ENCODE measurements at places on chromosomes 5 and 9.

- DNase-seq = no peak
Observed at GRCh38 chr9:78881295-78881694, 584.4 kb downstream of the PSAT1 start.

DNA sequence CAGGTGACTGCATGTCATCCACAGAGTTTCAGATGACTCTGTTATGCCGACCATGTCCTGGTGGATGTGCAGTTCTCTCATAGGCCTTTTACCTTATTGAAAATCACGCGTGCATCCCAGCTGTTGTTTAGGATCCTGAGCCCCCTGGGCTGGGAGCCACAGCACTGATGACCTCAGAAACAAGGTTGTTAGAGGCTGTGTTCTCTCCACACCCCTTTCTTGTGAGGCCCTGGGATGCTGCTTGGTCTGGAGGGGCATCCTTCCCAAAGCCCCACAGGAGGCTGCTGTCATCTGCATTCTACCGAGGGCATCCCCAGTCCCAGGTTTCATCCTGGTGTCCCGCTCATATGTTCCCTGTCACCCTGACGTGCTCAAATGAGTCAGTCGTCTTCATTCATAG is 76.5 kb upstream of the IRX4 start:
- no peak for DNase-seq

DNA sequence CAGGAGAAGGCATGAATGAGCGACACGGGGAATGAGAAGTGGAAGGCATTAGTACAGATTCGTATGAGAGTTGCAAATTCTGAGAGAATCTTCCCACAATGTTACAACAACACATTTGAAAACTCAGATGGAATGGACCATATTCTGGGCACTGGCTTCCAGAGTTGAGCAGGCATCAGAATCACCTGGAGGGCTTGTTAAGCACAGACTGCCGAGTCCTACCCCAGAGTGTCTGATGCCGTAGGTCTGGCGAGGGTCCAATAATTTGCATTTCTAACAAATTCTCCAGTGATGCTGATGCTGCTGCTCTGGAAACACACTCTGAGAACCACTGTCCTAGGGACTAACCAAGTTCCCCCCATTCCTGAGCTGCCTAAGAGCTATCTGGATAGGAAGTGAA is 2.9 kb upstream of the TLX3 start:
- no peak for DNase-seq

DNA sequence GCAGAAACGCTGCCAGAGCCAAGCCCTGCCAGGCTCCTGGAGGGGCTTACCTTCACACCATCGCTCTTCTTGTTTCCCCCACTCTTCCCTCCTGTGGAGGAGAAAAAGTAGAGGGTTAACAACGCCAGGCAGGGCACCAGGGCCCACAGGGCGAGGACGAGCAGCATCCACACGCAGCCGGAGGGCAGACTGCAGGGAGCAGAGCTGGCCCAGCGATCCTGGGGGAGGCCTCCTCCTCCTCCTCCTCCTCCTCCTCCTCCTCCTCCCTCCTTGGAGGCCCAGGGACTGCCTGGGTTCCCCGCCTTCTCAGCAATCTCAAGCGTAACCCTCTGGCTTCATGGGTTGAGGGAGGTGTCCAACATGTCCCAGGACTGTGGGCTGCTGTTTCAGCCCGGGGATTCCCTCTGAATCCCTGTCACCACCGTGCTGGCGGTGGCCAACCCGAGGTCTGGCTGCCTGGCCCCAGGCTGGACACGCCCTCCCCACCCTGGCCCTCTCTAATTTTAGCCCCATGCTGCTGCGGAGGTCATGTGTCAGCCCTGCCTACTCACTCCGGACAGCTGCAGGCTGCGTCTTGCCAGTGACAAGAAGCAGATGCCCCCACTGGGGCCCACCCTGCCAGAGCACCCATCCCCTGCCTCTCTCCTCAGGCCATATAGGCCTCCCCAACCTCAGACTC is 44.3 kb downstream of the CAMK2A start:
- DNase-seq = peak; percentile 31

DNA sequence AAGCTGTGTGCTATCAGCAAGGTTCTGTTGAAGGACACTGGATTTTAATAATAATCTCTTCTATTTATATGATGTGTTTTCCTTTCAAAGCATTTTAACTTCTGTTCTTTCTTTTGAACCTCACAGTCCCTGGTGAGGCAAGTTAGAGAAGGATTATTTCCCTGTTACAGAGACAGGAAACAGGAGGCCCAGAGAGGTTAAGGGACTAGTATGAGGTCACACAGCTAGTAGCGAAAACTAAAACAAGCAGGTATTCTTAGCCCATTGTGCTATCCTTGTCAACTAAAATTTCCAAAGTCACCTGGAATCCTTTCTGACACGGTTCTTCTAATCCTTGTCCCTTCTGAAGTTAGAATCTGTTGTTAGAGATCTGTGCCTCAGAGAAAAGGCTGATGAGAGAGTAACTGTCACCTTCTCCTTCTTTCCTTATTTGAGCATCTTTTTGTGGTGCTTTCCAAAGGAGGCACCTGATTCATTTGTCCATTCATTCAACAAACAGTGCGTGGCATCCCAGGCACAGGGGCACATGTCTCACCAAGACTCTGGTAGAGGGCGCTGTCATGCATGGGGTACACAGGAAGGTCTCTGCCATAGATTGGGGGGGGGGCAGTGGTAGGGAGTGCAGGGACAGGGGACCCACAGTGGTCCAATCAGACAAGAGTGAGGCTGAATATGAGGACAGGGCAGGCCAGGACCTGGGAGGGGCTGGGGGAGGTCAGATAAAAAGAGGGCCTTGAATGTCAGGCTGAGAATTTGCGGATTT is 61.5 kb downstream of the CRB2 start:
- DNase-seq = no peak

DNA sequence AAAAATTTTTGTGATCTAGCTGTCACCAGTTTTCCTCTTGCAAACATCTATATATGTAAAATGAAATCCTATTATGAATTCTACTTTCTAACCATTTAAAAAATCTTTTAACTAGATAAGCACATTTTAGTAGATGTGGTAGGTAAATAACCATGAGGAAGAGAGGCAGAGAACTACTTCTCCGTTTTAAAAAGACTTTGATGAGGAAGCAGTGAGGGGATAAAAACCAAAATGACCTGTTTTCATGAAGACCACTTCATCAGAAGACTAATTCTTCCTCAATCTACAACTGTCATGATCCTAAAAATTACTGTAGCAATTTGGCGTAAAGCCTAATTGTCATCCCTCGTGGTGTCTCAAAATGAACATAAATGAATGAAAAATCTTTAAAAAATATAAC is 15.7 kb upstream of the ERBIN start:
- no peak for DNase-seq

DNA sequence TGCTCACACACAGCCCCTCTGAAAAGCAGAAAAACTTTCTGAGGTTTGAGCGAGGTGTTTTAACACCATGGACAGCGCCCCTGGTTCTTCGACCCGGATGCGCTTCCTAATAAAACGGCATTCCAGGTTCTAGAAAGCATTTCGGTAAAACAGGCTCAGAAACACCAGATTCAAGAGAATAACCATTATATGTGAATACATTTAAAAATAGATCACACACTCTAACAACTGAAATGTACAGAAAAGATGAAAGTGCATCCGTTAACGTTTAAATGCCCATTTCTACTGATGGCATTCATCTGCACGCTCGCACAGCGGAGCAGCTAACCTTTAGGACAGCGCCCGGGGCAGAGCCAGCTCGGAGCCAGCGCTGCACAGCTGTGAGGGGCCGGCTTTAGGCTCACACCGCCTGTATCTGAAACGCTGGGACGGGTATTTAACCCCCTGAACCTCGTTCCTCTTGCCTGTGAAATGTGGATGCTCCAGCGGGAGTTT is 26.3 kb upstream of the TENT4A start:
- no peak for DNase-seq

- no peak for DNase-seq
Observed at GRCh38 chr5:199950-200645, 8.8 kb downstream of the LRRC14B start.

DNA sequence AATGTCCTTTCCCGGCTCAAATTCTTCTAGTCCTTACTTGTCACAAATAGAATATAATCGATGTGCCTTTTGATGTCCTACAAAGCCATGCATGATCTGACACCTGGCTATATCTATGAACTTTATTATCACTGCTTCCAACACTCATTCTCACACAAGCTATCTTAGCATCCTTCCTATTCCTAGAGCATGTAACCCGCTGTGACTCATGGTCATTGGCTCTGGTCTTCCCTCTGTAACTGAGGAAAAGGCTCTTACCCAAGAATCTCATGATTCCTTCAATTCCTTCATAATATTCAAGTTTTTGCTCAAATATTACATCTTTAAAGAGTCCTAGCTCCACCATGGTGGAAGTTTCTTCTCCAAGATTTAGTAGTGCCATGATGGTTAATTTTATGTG is 480.0 kb upstream of the PAPPA start:
- DNase-seq = peak; percentile 33

DNA sequence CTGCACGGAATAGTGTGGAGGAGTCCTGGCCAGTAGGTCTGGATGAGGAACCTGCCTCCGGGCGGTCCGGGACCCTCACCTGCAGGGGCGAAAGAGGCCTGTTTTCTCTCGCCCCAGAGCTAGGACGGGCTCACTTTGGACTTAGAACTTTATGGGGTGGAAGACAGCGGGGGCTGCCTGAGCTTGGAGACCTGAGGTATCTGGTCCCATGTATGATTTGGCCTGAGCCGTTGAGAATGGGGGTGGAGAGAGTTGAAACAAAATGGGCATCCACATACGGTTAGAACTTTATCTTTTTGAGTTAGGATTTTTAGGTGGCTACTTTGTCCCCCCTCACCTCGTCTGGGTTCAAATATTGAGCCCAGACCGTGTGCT is 681 bp upstream of the ETF1 start:
- no peak for DNase-seq

GRCh38 chr9:135641745-135642144 is 2.4 kb upstream of the GLT6D1 start:
- DNase-seq = no peak

DNA sequence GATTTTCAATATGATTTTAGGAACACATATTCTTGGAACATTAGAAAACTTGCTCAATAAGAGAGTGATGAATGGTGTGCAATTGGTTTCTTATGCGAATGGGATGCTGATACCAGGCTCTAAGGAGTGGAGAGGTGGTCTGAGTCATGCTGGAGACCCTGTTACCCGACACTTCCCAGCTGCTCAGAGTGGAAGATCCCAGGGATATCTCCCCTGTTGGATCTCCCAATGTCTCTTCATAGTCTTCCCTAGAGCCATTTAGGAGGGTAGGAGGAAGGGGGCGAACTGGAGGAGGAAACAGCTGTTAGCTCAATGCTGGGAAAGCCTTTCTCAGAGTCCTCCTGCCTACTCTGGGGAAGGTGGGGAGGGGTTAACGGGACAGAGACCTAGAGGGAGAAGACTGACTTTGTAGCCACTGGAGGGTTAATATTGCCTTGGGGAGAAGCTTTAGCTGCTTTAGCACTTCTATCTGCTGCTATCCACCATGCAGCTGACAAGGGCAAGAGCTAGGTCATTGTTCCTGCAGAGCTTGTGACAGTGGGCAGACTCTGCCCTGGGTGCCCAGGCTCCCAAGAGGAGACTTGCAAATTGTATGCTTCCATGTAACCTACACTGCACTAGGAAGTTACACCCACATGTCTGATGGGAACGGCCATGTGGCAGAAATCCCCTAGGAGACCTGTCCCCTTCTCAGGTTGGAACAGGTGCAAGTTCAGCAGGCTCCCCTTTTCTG is 301.0 kb downstream of the GADD45G start:
- DNase-seq = no peak

DNA sequence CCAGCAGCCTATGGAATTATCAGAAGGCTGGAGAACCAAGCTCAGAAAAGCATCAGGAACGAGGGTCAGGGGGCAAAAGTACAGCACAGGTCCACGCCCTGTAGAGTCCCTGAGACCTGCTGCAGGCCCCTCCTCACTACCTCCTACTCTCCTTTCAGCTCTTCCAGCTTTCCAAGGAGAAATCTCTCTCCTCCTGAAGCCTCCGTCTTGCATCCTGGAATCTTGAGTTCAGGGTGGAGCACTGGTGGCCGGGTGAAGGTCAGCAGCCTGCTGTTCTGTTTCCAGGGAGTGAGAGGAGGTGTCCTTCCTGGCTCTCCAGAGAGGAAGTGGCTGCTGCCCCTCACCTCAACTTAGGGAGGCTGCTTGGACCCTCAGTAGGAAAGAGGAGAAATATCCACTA is 342.3 kb downstream of the ZSWIM6 start:
- DNase-seq = no peak

GRCh38 chr9:114090798-114091197 is 8.3 kb downstream of the KIF12 start:
- DNase-seq = no peak

DNA sequence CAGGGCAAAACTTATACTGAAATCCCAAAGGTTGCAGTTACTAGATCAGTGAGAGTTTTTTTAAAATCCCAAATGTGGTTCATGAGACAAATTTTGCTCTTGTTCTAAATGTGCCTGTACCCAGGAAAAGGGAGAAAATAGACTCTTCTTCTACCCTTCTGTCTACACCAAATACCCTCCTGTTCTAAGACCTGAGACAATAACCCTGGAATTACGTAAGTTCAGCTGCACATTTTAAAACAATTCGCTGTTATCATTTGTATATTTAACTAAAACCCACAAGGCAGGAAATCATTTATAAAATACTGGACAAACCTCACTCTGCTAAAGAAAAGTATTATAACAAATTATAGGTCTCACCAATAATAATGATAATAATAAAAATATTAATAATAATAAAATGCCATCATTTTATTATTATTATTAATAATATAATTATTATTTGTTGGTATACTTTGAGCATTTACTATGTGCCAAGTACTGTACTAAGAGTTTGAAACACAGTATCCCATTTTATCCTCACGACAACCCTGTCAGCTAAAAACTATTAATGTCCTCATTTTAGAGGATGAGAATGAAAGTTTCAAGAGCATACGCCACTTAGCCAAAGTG is 49.8 kb upstream of the AFAP1L1 start:
- DNase-seq = no peak

- no peak for DNase-seq
Observed at GRCh38 chr5:9335754-9336495, 209.9 kb downstream of the SEMA5A start.

- peak; percentile 82 for DNase-seq
Observed at GRCh38 chr5:120465436-120465961, 1.4 kb downstream of the PRR16 start.

GRCh38 chr5:78534905-78535200 is 113.7 kb downstream of the LHFPL2 start:
- DNase-seq = no peak

DNA sequence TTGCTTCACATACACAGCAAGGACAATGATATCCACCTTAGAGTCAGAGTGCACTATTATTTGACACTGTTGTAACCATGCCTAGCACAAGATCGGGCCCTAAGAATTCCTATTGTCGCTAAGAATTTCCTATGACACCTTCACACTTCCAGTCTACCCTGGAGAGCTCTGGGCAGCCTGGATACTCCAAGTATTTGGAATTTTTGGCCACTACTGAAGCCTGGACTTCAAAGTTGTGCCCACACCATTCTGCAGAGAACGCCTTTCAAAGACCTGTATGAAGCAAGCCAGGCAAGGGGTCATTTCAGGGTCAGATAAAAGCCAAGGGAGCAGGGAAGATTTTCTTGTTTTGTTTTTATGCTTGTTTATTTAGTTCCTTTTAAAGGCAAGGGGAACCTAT is 179.7 kb downstream of the PAPPA start:
- no peak for DNase-seq

- DNase-seq = no peak
Observed at GRCh38 chr9:4491626-4491975, 1.3 kb downstream of the SLC1A1 start.

Data from MCF 10A (cell line).